ENCODE measurements at places on chromosomes 11 and 22.

GRCh38 chr11:106624377-106624776 is 393.9 kb downstream of the GUCY1A2 start:
- no peak for DNase-seq

DNA sequence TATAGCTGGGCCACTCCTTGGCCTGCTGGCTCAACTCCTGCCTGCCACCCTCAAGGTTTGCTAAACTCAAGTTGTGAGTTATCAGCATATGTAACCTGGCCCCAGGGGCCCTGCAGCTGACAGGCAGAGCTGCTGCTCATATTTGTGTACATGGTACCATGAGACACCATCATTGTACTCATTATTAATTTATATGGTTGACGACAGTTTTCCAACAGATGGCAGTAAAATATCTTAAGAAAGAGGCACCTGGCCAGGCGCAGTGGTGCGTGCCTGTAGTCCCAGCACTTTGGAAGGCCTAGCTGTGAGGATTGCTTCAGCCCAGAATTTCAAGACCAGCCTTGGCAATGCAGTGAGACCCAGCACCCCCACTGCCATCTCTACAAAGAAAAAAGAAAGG is 11.4 kb upstream of the DENND5A start:
- no peak for DNase-seq

GRCh38 chr22:24772493-24773220 is 1.9 kb downstream of the PIWIL3 start:
- DNase-seq, result no peak

DNA sequence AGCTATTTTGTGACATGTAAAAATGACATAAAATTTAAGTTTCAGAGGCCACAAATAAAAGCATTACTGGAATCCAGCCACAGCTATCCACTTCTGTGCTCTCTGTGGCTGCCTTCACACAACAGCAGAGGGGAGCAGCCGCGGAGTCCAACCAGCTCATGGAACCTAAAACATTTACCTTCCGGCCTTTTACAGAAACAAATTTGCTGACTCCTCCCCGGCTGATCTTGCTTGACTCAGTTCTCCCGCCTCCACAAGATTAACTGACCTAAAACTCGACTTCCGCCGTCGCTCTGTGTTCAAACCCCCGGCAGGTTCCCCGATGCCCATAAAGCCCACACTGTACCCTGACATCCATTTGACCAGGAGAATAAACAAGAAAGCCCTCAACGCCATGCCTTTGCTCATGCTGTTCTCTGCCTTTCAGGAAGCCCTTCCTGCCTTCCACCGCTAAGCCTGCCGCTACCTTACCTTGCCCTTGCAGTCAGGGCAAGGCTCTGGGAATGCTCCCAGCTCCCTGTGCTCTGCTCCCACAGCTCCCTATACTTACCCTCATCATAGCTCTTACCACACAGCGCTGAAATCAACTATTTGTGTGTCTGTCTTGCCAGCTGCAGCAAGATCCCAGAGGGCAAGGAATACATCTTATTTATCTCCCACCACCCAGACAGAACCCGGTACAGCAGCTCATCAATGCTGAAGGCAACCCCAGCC is 35.4 kb downstream of the MICAL3 start:
- DNase-seq, result no peak

DNA sequence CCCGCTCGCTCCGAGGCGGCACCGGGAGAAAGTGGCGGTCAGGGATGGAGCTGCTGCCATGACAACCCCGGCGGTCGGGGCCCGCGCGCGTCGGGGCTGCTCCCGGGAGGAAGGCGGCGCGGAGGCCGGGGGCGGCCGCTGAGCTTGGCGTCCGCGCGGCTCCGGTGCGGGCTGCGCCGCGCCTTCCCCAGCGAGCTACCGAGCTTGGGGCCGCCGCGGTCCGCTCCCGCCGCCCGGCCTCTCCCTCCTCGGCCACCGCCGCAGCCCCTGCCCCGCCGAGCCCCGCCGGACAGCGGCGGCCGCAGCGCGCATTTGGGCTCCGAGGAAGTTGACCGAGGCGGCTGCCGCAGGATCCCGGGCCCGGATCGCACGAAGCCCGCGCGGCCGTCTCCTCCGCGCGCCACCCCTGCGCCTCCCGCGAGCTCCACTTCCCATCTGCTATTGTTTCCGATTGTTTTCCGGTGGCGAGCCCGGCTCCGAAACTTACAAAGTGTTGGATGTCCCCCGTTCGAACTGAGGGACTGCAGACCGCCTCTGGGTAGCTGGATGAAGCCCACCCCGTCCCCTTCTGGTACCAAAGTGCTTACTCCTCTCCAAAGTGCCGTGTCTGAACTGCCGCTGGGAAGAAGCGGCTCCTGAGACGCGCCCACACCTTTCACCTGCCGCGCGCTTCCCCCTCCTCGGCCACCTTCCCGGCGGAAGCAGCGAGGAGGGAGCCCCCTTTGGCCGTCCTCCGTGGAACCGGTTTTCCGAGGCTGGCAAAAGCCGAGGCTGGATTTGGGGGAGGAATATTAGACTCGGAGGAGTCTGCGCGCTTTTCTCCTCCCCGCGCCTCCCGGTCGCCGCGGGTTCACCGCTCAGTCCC is 540.3 kb downstream of the NTM start:
- DNase-seq, result no peak

GRCh38 chr11:44944853-44945235 is 5.8 kb downstream of the TP53I11 start:
- DNase-seq, result no peak

DNA sequence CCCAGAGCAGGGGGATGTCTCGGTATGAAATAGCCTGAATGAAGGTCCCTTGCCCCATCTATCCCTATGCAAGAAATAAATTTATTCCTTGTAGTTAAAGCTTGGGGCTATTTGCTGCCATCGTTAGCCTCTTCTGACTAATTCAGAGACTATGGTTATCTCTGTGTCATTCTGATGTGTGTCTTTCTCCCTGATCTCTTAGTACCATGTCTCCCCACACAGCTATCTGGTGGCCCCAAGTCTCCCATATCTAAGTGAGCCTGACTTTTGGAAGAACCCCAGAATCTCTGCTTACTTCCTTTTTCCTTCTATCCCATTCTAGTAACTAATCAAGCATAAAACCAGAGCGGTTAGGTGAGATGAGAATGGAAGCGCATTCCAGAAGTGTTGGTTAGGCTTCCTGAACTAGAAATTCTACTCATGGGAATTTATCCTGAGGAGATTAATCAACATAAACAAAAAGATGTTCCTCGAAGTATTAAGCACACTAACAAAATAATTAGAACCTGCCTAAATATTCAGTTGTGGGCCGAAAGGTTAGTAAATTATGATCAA is 71.4 kb upstream of the BMAL1 start:
- no peak for DNase-seq

DNA sequence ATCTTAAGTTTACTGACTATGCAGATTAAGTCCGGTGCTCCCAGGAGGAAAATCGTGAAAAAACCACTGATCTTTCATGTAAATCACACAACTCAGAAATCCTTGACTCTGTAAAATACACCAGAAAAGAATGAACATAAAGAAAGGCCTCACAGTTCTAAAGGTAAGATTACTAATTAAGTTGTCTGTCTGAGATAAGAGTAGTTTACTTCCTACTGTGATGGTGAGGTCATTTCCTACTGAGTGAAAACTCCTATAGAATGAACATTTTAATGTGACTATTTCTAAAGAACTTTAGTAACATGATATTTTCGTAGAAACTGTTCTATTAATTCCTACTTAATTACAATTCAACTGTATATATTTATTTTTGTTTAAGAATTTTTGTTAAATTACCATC is 774.4 kb upstream of the CHORDC1 start:
- no peak for DNase-seq

DNA sequence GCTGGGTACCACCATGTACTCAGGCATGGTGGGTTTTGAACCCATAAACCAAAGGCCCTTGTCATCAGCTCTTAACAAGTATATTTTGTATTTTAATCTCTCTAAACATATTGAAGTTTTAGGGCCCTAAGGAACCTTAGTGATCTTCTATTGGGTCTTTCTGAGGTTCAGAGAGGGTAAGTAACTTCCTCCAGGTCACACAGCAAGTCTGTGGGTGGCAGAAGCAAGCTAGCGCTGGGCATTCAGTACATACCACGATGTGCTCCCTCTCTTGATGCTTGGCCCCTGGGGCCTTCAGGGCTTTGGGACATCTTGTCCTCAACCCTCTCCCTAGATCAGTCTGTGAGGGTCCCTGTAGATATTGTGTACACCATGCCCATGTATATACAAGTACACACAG is 12.7 kb downstream of the RASD2 start:
- DNase-seq, result no peak

GRCh38 chr11:44016546-44017442 is 31.0 kb upstream of the ACCSL start:
- DNase-seq, result no peak

DNA sequence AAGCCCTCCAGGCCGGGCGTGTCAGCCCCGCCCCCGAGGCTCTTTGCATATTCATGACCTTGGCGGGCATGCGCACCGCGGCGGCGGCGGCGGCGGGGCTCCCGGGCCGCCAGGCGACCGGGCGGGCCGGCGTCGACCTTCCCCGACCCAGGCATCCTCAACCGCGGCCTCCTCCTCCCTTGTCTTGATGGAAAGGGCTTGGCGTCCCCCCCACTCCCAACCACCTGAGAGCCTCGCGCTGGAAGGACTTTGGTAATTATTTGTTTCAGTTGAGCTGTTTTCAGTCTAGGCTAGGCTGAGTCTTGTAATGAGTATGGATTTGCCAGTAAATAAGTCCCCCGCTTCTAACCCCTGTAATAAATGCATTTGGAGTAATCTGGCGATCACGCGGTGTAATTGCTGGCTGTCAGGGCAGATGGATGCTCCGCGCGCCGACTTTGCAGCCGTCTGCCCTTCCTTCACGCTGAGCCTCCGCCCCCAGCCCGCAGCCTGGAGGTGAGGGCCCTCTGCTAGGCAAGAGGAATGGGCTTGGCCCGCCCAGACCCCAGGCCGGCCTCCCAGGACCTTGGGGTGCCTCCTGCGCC is 25.2 kb downstream of the FLRT1 start:
- DNase-seq, result no peak

Measured in HS-27A (cell line).